Stimulated activated naive CD8-positive, alpha-beta T cell treated with anti-CD3 and anti-CD28 coated beads, Interleukin-15, amount 100 ng/mL, for 72 hours (primary cell): ENCODE measurements at places on chromosomes 7 and 10.

- DNase-seq: no peak
Observed at GRCh38 chr10:89481662-89482061, 53.7 kb downstream of the SLC16A12 start.

DNA sequence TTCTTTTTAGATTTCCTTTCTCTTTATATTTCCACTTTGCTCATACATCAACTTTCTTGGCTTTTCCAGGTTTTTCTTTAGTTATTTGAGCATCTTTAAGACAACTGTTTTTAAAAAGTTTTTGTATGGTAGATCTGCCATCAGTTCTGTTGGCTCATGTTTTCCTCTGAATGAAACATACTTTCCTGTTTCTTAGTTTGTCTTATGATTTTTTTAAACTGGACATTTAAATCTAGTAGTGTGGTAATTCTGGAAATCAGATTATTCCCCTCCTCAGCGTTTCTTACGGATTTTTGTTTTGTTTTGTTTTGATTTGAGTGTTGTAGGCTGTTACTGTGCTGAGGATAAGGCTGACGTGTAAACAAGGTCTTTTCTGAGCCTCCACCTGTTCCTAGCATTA lies 33.8 kb upstream of the ITGB8 start:
- DNase-seq: no peak

- DNase-seq: no peak
Observed at GRCh38 chr10:122054048-122055025, 65.4 kb downstream of the TACC2 start.

DNA sequence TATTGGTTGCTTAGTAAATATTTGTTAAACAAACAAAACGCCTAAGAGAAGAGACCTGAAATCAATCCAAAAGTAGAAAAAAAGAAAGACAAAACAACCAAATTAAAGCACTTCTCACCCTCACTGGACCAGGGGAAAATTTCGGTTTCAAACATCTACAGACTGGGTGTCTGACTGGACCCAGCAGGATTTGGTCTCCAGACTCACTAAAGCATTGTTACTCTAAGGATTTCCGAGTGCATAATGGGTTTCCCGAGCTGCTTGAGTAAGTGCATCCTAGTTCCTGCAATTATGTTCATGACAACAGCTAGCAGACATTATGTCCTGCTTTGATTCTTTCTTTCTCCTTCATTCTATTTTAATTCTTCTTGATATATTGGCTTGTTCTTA lies 51.8 kb upstream of the FAM3C start:
- no peak for DNase-seq

- DNase-seq: no peak
Observed at GRCh38 chr10:77172086-77172485, 465.5 kb downstream of the KCNMA1 start.
